Progenitor cell of endocrine pancreas (in vitro differentiated cells): ENCODE measurements at places on chromosomes 5 and 9. TPM values are rescaled to one million over a fixed set of nuclear protein-coding genes. Genes with fewer than 3 reads are reported as not detected.

Gene TEK
- total RNA-seq: not detected in 2 replicates

DNA sequence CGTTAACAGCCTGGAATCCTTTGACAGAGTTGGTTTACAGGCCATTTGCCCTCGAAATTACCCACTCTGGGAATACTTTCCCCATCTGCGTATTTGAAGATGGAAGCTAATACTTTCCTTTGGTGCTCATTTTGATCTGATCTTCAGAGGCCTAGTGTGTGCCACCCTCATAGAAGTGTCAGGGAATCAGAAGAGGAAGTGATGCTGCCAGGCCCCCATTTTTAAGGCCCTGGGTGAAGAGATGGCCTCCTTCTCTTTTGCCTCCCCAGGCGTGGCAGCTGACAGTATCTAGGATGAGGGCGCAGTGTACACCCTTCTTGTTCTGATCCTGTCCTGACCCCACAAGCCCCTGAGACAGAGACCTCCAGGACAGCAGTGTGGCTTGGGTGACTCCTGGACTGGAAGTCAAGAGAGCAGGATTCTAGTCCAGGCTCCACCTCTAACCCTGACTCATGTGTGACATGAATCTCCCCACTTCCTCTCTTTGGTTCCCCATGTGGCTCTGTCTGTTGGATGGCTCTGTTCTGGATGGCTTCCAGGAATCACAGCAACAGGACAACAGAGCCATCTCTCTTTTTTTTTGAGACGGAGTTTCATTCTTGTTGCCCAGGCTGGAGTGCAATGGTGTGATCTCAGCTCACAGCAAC, 27.8 kb downstream of the CSF1R start:
- no peak for DNase-seq

Gene GMCL2
- total RNA-seq: not detected in 2 replicates

GRCh38 chr9:95640336-95640735, 123.6 kb upstream of the PTCH1 start:
- no peak for DNase-seq

Gene HMCN2
- 0.26 and 0.31 TPM in 2 replicates for total RNA-seq

- DNase-seq: no peak
Measured at GRCh38 chr5:90421136-90421535, 11.6 kb upstream of the CETN3 start.

Gene DCTN4
- total RNA-seq: 68.6 and 73.3 TPM in 2 replicates

Gene CERCAM
- total RNA-seq: 19.6 and 25.6 TPM in 2 replicates

GRCh38 chr5:71693828-71694427, 25.1 kb upstream of the CARTPT start:
- no peak for DNase-seq

Gene ZDHHC11B
- total RNA-seq: 8.6 and 8.7 TPM in 2 replicates

DNA sequence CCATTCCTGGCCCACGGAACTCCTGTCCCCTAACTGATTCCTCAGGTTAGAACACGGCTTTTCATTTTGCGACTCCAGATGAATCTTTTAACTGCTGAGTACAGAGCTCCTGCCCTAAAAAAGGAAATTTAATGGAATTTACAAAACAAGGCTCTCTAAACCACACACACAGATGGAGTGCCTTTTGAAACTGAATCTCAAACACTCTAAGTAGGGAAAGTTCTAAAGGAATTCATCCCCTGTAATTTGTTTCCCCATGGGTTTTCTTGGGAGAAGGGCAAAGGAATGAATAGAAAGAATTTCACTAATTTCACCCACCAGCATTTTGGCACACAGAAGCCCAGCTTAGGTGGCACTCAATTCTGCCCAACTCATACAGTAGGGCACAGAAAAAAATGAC, 106.5 kb downstream of the THBS4 start:
- no peak for DNase-seq

Gene CSF2
- not detected in 2 replicates for total RNA-seq

GRCh38 chr9:80028501-80028900, 456.7 kb downstream of the TLE4 start:
- DNase-seq: no peak

DNA sequence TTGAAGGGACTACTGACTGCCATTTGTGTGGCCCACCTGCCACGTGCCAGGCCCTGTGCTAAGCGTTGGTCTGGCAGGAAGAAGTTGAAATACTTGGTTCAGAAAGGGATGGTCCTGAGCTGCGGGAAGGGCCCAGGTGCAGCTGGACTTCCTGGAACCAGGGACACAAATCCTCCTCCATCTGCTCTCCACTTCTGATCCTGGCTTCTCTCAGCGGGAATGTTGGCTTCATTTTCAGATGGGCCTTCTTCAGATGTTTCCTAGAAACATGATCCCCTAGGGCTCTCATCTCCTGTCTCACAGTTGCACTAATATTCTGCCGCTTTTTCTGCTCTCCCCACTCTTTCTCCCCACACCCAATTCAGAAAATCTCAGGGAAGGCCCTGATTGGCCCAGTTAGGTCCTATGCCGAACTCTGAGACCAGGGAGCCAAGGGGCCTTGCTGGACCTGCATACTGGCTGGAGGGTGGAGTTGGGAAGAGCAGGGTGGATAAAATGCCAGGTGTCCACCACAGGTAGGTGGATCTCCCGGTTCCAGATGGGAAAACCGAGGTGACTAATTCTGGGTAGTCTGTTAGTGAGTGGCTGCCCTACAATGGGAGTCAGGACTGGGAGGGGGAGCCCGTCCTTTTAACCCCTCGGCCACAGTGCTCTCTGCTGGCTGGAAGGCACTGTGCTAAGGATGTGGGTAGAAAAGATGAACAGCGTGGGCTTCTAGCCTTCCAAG, 19.4 kb downstream of the PSAT1 start:
- DNase-seq: no peak

Gene ANKRD33B
- total RNA-seq: 2.1 and 3.3 TPM in 2 replicates

- no peak for DNase-seq
Measured at GRCh38 chr5:150642991-150643710, 2.7 kb downstream of the SYNPO start.

DNA sequence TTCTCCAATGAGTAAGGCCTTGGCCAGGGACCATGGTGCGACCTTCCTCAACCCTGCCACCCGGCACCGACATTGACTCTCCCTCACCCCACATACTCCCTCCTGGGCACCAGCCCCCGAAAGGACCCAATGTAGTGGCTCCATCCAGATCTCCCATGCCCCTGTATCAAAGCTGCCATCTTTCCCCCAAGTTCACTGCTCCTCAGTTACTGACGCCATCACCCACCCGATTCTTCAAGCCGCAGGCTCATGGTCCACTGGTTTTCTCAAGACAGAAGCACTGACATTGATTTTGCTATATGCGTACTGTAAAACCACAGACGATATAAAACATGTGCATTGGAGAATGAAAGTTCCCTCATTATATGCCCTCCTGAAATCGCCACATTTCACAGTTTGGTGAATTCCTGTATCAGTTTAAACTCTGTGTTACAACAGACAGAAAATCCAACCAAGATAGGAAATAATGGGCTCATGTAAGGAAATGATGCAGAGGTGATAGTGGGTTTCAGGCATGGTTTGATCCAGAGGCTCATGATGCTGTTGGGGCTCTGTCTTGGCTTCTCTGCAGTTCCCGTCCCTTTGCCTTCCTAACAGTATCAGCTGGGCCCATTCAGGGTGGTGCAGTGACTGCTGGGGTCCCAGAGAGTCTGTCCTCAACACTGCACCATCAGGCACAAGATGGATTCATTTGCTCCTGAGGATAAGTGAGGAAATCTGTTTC, 207.3 kb upstream of the IER5L start:
- no peak for DNase-seq

DNA sequence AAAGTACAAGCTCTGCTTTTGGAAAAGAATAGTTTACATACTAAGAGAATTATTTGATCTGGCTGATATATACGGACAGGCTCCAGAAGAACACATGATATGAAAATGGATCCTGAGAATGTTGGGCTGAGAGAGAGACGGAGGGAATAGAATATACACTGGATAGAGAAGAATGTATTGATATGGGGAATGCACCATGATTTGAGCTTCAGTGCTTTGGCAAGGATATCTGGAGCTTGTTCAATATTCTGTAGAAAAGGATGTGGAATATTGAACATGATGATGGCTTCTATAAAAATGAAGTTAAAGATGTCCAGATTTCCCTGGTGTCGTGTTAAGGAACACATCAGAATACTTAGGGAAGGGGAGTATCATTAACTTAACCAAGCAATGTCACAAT, 280.5 kb upstream of the VLDLR start:
- DNase-seq: no peak

Gene UGT3A2
- 0.53 and 0.67 TPM in 2 replicates for total RNA-seq

DNA sequence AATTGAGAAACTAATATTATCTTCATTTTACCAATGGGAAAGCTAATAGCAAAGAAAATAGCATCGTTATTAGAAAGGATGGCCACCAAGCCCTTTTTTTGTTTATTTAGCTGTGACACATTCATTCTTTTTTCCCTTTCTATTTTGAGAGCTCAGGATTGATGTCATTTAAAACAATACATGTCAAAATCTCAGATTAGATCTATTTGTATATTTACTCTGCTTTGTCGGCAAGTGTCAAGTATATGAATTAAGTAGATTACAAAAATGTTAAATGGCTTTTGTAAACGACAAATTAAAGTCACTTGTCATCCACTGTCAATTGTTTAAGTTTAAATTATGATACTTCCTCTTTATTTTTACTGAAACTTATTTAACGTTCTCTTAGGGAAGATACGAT, 118.9 kb downstream of the PAM start:
- no peak for DNase-seq

DNA sequence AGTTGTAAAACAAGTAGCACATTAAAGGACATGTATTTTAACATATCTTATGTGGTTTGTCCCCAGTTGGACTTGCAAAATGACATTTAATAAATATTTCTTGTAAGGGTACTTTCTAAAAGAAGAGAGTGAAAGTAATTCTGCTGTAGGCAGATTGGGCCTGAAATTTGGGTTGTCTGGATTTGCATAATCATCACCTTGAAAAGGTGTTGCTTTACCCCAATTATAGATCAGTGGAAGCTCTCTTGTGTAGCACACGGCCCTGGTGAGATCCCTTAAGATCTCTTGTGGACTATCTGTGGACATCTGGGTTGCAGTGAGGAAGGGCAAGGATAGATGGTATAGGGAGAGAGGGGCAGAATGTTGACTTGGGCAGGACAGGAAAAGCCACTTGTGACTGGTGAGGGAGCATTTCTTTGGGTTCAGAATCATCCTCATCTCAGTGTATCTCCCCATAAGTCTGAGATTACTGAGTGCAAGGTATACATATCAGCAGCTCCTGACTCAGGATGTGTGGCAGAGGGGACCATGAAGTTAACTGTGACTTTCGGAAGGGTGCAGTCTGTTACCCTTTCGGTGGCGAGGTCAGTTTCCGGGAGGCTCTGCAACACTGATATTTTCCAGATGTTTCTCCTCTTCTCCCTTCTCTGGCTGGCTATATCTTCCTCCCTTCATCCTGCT, 2.0 kb upstream of the TNFAIP8 start:
- DNase-seq: no peak

DNA sequence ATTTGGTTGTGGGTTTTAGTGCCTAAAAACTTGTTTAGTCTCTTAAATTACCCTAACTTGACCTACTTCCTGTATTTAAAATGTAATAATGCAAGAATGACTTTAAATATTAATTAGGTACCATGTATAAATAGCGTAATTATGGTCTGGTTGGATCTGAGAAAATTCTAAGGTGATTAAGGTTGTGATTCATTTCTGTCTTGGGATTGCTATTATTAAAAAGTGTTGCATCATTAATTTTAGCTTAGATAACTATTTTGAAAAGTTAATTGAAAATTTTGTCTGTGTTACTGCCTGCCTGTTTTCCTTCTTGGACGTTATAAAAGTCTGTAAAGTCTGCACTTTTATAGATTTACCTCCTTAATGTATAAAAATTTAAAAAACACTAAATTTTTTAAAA, 11.8 kb downstream of the LRRC70 start:
- DNase-seq: no peak

GRCh38 chr5:39631958-39632357, 207.2 kb upstream of the DAB2 start:
- DNase-seq: no peak

Gene PDGFRB
- 1.2 and 2.3 TPM in 2 replicates for total RNA-seq

DNA sequence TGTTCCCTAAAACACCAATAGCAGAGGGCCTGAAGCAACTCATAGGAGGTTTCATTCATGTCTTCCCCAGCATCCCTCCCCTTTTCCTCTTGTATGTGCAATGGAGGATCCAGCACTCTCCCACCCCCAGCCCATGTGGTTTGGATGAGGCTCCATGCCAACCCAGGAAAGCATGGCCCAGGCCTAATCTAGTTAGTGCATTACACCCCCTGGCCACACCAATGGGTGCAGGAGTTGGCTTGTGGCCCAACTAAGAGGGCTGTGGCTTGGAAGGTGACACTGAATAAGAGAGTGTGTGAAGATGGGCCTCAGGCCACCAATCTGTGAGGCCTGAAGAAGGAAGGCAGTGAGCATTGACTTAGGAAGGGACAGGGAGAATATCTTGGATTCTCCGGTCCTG, 70.8 kb upstream of the SMIM23 start:
- DNase-seq: no peak

- DNase-seq: no peak
Measured at GRCh38 chr5:61498121-61498520, 166.1 kb downstream of the ZSWIM6 start.

Gene ELOVL7
- 14.5 and 18.0 TPM in 2 replicates for total RNA-seq

- DNase-seq: no peak
Measured at GRCh38 chr9:137141050-137141810, 2.3 kb downstream of the GRIN1 start.

Gene AGXT2
- total RNA-seq: not detected in 2 replicates

DNA sequence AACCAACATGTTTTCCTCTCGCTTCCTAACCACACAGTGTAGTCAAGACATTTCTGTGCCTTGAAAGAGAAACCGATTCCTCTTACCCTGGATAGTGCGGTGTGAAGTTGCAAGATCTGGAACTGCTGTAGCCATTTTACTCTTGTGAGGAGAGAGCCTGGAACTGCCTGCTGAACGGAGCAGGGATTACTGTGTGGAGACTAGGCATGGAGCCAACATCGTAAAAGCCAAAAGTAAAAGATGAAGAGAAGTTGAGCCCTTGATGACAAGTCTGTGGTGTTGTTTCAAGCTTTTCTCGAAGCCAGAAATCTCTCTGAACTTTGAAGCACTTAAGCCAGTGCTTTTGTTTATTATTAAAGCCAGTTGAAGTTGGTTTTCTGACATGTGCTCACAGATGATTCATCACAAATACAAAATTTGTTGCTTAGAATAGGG, 110.1 kb upstream of the GRIN3A start:
- no peak for DNase-seq

DNA sequence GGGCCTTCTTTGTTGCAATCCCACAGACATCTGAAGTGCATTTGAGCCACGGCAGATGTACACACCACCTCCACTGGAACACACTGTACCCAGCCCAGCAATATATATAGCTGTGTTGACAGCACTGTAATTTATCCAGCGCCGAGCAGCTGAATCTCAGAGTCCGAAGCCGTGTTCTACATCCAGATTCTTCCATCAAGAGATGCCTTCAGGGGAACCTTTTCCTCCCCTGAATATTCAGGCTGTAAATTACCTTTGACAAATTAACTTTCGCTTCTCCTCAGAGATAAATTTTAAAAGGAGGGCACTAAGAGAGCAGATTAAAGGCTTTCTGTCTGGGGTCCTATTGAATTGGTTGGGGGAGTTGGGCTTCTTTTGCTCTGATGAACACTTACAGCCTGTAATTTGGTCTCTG, 76.4 kb downstream of the ROR2 start:
- no peak for DNase-seq

Gene PLAC8L1
- 1.5 and 2.0 TPM in 2 replicates for total RNA-seq
